ENCODE measurements at places on chromosomes 6 and 20.

DNA sequence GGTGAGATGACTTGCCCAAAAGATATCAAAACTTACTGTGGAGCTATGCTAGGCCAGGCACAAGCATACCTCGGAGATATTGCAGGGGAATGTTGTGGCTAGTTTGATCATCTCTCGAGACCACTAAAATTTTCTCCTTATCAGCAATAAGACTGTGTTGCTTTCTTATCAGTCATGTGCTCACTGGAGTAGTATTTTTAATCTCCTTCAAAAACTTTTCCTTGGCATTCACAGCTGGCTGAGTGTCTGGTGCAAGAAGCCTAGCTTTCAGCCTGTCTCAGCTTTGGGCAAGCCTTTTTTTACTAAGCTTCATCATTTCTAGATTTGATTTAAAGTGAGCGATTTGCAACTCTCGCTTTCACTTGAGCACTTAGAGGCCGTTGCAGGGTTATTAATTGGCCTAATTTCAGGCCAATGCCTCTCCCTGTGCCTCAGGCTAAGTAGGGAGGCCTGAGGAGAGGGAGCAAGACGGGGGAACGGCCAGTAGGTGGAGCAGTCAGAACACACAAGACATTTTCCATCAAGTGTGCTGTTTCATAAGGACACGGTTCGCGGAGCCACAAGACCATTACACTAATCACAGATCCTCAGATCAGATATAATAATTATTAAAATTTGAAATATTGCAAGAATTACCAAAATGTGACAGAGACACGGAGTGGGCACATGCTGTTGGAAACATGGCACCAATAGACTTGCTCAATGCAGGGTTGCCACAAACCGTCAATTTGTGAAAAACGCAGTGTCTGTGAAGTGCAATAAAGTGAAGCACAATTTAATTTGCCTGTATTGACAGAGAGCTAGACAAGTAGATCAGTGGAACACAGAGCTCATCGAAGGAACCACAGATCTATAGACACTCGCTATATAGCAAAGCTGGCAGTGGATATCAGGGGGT, 106.8 kb upstream of the SIRPG start:
- peak; percentile 51 for DNase-seq

DNA sequence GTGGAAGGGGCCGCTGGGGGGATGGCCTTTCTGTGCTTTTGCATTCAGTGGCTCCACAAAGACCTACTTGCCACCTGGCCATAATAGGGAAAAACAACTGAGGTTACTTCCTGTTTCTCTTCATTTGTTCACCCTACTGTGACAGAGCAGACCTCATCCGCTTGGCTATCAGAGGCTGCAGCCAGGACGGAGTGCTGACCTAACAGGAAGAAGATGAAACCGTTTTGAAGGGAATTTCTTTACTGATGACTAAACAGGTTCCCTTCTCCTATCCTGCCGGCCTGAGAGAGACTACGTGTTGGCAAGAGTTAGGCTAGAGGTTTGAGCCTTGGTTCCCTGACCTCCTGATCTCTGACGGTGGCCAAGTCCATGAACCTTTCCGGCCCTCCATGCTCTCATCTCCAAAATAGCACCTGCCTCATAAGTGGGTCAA, 21.3 kb downstream of the PRR18 start:
- DNase-seq, result peak; percentile 42

DNA sequence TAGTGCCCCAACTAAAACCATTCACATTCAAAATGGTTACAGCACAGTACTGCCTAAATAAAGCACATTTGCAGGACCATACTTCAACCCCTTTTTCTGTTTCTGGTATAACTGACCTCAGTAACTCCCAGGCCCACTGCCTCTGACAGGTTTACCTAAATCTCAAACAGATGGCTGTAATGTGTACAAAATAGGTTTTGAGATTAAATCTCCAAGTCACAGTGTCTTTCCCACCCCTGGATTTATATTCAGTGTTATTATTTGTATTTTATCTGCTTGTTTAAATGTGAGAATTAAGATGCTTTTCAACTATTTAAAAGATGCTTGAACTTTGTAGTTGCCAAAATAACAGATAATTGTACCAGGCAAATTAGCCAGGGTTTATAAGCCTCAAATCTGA, 4.7 kb upstream of the KIF6 start:
- DNase-seq, result no peak

GRCh38 chr6:128597956-128598355, 77.6 kb upstream of the PTPRK start:
- no peak for DNase-seq

DNA sequence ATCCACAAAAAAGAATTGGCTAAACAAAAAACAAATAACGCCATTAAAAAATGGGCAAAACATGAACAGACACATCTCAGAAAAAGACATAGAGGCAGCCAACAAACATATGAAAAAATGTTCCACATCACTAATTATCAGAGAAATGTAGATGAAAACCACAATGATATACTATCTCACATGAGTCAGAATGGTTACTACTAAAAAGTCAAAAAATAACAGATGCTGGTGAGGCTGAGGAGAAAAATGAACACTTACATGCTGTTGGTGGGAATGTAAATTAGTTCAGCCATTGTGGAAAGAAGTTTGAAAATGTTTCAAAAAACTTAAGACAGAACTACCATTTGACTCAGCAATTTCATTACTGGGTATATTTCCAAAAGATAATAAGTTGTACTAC, 430.1 kb upstream of the JAG1 start:
- DNase-seq, result no peak

DNA sequence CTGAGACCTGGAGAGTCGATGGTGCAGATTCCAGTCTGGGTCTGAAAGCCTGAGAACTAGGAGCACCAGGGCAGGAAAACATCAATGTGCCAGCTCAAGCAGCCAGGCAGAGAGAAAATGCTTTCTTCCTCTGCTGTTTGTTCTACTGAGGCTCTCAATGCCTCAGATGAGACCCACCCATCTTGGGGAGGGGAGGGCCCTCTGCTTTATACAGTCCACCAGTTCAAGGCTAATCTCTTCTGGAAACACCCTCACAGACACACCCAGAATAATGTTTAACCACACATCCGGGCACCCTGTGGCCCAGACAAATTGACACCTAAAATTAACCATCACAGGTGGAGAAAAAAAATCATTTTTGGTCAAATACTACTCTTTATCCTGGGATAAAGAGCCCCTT, 89.3 kb upstream of the SLC22A23 start:
- no peak for DNase-seq

- no peak for DNase-seq
These were observed 63.3 kb downstream of the HDGFL1 start for GRCh38 chr6:22632581-22633145.

- peak; percentile 68 for DNase-seq
These were observed 66.6 kb upstream of the CCDC167 start for GRCh38 chr6:37566111-37566949.

DNA sequence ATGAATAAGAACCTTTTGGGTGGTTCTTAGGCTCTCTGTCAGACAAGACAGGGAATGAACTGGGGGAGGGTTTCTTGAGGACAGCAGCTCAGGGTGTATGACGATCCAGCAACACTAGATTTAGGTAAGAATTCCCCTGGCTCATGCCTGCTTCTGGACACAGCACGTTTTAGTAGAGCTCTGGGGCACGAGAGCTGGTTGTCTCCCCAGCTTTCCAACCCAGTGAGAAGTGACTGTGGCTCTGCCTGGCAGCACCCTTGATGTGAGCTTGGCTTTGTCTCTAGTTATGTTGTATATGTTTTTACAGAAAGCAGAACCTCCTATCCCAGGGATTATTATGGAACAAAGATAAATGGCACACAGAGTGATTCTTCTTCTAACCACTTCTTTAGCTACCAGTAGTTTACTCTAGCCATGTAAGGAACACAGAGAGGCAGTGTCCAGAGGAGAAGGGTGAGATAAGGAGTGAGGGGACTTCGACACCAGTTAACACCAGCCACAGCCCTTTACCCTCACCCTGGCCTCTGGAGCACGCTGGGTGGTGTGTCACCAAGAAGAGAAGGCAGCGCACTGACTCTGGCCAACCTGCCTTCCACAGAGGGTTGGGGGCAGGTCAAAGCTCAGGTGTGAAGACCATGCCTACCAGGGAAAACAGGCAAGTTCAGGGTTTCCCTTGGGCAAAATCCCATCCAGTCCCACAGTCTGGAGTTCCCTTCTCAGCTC, 3.9 kb downstream of the APOBEC2 start:
- DNase-seq, result no peak

DNA sequence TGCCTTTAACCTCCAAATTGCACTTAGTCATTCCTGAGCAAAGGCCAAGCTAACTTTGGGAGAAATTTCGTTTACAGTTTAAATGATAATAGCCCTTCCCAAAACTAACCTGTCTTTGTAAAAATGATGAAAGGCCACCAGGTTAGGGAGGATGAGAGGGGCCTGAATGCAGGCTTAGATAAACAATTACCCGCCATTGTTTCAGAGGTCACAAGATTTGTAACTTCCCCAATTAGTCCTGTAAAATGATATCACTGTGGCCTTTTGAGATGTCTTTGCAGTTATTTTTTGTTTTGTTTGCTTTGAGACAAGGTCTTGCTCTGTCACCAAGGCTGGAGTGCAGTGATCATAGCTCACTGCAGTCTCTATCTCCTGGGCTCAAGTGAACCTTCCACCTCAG, 26.3 kb downstream of the GNL1 start:
- DNase-seq, result no peak

Measured in CD4-positive, alpha-beta T cell treated with Interleukin-1 beta for 1 hour (primary cell).